ENCODE measurements at places on chromosomes 4 and X.

- no peak for DNase-seq
Observed at GRCh38 chr4:1458581-1458980, 52.3 kb upstream of the NKX1-1 start.

- DNase-seq, result no peak
Observed at GRCh38 chrX:82757614-82758013, 750.5 kb upstream of the POU3F4 start.

DNA sequence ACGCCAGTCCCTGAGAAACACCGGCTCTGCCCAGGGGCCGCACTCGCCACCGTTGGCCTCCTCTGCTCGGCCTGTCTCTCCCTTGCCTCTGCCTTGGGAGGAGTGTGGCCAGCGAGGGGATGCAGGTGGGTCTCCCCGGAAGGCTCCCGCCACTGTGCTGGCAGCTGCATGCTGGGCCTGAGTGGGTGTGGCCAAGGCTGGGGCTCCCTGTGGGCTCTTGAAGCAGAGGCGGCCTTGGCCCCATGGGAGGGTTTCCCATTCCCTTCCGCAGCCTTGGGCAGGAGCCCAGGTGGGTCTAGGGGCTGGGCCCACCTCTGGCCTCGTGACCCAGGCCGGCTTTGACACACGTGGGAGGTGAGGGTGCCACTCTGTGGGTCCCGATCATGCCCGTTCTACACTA lies 19.1 kb downstream of the FGFRL1 start:
- DNase-seq, result no peak

- no peak for DNase-seq
Observed at GRCh38 chr4:46954643-46955042, 38.7 kb downstream of the GABRA4 start.

GRCh38 chr4:52376132-52376704 lies 282.9 kb downstream of the USP46 start:
- DNase-seq, result no peak
